Stimulated activated CD8-positive, alpha-beta memory T cell treated with anti-CD3 and anti-CD28 coated beads, Interleukin-4, amount 100 ng/mL, for 1 hour (primary cell): ENCODE measurements at places on chromosomes 7 and 10.

GRCh38 chr10:2920168-2920567, 147.2 kb upstream of the PFKP start:
- DNase-seq: no peak

- no peak for DNase-seq
These were observed 49.1 kb upstream of the GLCCI1 start for GRCh38 chr7:7919449-7919945.

DNA sequence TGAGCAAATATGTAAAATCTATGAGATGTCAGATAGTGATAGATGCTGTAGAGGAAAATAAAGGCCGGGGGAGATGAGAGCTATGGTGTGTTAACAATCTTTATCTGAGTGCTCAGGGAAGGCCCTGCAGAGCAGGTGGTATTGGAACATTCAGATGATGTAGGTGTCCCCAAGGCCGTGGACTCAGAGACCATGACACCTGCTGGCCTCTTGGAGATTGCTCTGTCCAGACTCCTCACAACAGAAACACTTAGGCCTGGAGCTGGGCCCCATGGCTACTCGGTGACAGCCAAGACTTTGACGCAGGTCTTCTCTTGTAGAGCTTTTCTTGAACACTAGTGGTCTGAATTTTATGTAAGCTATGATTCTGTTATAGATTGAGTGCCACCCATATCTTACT, 13.3 kb downstream of the AKR1E2 start:
- no peak for DNase-seq

GRCh38 chr7:151570366-151570915, 50.7 kb upstream of the RHEB start:
- DNase-seq: no peak

DNA sequence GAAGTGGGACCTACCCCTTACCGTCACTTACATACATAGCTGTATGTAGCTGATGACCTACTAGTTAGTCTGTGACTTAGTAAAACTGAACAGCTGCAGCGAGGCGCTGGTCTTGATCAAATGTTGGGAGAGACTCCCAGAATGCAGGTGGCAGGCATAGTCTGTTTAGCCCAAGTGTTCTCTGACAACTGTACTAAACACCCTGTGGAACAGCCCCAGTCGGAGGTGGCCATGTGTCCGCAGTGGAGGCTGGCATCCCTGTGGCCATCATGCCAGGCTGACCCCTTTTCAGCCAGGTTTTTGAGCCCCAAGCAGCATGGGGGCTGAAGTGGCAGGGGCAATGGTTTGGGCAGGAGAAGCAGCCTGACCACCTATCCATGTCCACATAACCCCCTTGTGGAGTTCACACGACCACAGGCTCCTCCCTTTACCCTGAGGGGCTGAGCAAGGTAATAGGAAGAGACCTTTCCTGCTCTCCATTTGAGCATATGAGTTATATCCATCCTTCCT, 7.2 kb downstream of the ADCY1 start:
- no peak for DNase-seq

DNA sequence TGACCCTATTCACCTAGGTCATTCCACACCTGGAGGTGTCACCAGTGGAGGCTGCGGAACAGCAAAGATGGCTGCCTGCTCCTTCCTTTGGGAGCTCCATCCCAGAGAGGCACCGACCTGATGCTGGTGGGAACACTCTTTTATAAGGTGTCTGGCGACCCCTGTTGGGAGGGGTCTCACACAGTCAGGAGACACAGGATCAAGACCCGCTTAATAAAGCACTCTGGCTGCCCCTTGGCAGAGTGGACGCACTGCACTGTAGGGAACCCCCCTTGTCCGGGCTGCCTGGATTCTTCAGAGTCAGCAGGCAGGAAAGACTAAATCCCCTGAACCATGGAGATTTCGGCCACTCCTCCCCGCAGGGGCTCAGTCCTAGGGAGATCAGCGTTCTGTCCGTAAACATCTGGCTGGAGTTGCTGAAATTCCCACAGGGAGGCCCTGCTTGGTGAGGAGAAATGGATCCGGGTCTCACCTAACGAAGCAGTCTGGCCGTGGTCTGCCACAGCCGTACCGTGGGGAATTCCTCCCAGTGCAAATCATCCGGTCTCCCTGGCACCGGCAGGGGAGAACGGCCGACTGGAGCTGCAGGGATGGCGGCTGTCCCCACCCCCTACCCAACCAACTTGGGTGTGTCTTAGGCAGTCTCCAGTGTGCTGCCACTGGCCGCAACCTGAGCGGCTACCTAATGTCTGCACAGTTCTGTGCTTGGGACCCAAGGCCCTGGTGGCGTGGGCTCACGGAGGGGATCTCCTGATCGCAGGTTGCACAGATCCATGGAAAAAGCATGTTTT, 66.1 kb downstream of the LSMEM1 start:
- no peak for DNase-seq

DNA sequence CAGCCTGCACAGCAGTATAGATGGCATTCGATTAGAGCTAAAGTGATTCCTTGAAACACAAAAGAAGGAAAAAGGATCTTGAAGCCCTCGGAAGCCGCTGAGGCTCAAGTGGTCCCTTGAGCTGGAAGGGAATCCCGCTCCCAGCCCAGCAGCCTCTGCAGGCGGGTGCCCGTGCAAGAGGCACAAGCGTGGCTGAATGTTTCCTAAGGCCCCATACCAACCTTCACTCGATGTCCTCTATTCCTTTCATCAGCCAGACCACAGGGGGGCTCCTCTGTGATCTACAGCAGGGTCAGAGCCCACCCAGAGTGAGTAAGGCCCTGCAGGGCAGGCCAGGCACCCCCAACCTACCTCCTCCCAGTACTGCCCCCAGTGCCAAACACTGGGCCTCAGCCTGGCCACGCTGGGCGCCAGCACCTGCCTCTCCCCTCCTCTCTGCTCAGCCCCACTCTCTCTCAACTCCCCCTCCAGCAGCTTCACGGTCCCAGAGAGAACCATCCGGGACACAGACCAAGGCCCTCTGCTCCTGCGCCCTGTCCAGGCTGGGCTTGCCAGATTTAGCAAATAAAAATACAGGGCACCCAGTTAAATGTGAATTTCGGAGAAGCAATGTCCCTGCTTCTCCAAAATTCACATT, 30.5 kb downstream of the EBF3 start:
- DNase-seq: no peak

DNA sequence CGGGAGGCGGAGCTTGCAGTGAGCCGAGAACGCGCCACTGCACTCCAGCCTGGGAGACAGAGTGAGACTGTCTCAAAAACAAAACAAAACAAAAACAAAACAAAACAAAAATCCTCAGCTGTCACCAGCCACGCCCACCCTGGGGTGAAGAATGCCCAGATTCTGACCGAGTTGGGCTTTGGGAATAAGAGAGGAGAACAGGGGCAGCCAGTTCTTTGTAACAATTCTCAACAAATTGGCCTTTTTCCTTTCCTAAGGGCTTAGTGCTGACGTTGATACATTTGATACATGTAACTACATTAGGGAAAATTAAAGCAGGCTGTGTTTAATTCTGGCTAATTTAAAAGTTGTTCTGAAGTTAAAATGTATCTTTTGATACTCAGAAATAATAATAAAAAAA, 121.0 kb downstream of the EPC1 start:
- DNase-seq: no peak

- DNase-seq: no peak
These were observed 95.3 kb downstream of the CPED1 start for GRCh38 chr7:121083790-121084251.

GRCh38 chr10:110613341-110613995, 30.7 kb upstream of the RBM20 start:
- DNase-seq: no peak

- no peak for DNase-seq
These were observed 74.2 kb downstream of the DNAJB6 start for GRCh38 chr7:157410831-157411556.

- no peak for DNase-seq
These were observed 278.5 kb upstream of the KLF14 start for GRCh38 chr7:131012477-131013031.

GRCh38 chr10:117360016-117360415, 15.2 kb downstream of the PDZD8 start:
- no peak for DNase-seq

DNA sequence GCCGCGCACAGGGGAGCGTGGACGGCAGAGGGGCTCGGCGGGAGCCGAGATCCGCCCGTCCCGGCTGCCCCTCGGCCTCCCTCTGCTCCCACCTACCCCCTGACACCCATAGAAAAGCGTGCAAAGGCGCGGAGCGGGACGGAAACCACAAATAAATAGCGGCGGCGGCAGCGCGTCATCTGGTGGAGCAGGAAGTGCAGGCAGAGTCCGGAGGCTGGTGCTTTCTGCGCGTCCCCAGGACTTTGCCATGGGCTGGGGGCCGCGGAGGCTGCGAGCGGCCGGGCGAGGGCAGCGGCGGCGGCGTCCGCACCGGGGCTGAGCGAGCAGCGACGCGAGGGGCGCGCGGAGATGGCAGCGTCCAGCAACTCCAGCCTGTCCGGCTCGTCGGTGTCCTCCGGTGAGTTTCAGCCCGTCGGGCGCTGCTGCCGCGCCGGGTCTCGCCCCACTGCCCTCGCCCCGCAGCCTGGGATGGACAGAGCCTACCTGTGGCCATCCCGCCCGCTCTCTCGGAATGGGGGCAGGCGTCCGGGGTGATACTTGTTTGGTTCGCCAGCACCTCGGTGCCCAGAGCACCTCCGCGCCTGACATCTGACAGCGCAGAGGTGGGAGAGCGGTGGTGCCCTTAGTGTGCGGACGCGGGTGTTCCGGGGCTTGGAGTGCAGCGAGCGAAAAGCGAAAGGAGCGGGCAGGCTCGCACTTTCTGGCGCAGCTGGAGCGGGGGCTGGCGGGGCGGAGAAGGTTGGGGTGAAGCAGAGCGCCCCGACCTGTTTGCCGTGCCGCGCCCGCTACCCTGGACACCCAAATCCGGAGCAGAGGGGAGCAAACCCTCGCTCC, at the start of gene CHN2:
Gene CHN2 (plus strand): TSS at position 182 of the 834 bp plus-strand sequence.
- peak; percentile 27 for DNase-seq

DNA sequence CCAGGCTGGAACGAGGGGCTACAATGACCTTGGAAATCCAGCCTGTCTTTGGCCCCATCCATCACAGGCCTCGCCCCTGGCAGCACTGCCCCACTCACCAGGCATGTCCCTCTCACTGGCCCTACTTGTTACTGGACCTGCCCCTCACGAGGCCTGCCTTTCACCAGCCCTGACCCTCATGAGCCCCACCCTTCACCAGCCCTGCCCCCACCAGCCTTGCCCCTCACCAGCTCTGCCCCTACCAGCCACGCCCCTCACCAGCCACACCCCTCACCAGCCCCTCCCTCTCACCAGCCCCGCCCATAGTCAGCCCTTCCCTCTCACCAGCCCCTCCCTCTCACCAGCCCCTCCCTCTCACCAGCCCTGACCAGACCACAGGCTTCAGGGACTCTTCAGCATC, 57.8 kb downstream of the COL26A1 start:
- no peak for DNase-seq

DNA sequence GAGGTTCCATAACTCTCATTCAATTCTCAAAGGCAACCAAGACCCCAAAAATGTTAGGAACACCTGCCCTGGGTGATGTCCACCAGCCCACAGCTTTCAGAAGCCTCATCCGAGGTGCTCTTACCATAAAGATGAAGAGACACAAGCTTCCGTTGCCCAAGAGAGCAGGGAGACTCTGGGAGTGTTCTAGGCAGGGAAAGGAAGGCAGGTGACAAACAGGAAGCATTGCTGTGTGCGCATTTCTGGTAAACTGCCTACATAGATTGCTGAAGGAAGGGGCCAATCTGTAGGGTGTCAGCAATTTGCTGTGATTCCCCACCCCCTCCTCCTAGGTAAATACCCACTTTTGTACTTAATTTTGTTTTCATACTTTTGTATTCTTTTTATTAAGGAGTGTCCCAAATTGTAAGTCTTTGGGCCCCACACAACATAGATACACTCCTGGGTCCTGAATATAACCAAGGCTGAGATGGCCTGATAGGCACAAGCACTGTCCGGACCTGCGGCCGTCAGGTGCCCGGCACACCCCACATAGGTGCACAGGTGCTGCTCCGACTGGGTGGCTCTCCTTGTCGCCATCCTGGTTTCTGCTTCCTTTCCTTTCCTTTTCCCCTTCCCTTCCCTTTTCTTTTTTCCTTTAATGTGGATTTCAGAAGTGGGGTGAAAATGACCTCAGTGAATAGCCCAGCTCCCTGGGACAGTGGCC, 51.4 kb upstream of the SMNDC1 start:
- no peak for DNase-seq

- no peak for DNase-seq
These were observed 58.6 kb upstream of the ANK3 start for GRCh38 chr10:60448246-60448645.

- DNase-seq: no peak
These were observed 143.0 kb downstream of the KIAA1217 start for GRCh38 chr10:24351961-24352360.

GRCh38 chr10:69828144-69828870, 26.6 kb downstream of the COL13A1 start:
- DNase-seq: no peak

GRCh38 chr7:51013861-51014511, 231.3 kb upstream of the GRB10 start:
- no peak for DNase-seq

DNA sequence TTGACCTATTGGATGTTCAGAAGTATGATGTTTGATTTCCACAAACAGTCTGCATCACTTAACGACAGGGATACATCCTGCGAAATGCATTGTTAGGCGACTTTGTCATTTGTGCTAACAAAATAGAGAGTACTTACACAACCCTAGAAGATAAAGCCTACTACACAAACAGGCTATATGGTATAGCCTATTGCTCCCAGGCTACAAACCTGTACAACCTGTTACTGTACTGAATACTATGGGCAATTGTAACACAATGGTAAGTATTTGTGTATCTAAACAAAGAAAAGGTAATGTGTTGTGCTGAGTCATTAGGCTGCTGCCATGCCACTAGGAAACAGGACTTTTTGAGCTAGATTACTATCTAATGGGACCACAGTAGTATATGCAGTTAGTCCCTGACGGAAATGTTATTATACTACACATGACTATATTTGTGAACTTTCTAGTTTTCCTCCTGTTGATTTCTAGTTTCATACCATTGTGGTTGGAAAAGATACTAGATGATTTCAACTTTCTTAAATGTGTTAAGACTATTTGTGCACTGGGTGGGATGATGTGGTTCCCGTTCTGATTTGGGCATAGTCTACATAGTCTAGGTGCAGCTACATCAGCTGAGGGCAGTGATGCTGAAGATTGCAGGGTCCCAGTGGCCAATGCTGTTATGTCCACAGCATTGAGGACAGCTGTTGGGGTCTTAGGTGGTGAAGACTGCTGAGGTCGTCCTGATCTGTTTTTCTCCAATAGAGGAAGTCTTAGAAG, 161.7 kb downstream of the HTR7 start:
- DNase-seq: no peak

DNA sequence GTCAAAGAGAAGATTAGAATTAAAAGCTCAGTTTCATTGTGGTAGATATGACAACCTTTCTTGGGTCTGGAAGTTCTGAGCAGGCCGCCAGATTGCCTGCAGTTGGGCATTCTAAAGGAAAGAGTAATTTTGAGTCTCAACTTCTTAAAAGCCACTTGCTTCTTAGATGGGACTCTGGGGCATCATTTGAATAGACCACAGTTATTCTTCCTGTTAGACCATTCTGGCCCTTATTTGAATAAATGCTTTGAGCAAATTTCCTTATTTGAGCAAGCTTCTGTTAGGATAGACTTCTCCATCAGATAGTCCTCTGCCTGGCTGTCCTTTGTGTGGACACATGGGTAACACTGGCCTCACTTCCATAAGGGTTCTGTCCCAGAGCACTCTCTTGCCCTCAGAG, 40.2 kb downstream of the SND1 start:
- DNase-seq: no peak

- DNase-seq: no peak
These were observed 70.3 kb downstream of the PARP12 start for GRCh38 chr7:139992353-139993044.

GRCh38 chr10:16477757-16478156, 40.9 kb downstream of the PTER start:
- DNase-seq: no peak

GRCh38 chr10:120689777-120690529, 161.2 kb upstream of the WDR11 start:
- no peak for DNase-seq
